ENCODE measurements at places on chromosomes 12 and 14. TPM values are rescaled to one million over a fixed set of nuclear protein-coding genes. Genes with fewer than 3 reads are reported as not detected.

Gene SMAGP
- total RNA-seq, result 9.7 TPM

Gene ZNF26
- total RNA-seq, result 26.7 TPM

Gene SIX6
- total RNA-seq, result not detected

Gene RIMBP2
- 2.9 TPM for total RNA-seq

Gene INSM2
- 0.17 TPM for total RNA-seq

Gene RERG
- total RNA-seq, result 20.1 TPM

Gene GALNT9
- total RNA-seq, result 1.4 TPM

Gene VDR
- 4.4 TPM for total RNA-seq

Gene DDN
- 0.12 TPM for total RNA-seq

Gene KRT75
- not detected for total RNA-seq

Gene IL22
- not detected for total RNA-seq

Gene A2M
- total RNA-seq, result 1,082 TPM

Gene FSCB
- not detected for total RNA-seq

Gene LRRIQ1
- 33.2 TPM for total RNA-seq

Gene FZD10
- total RNA-seq, result 1.7 TPM

Gene MYL2
- not detected for total RNA-seq

Gene RHOF
- 33.2 TPM for total RNA-seq

Gene NDRG2
- total RNA-seq, result 112 TPM

Gene DNAH10
- total RNA-seq, result 15.9 TPM

Gene GPR68
- total RNA-seq, result 3.2 TPM

Gene PPFIBP1
- total RNA-seq, result 95.1 TPM

Gene EXOC3L4
- 3.6 TPM for total RNA-seq

Gene HCAR2
- 7.1 TPM for total RNA-seq

Gene KRT74
- not detected for total RNA-seq

Gene GABARAPL1
- 62.9 TPM for total RNA-seq

Gene C1RL
- 108 TPM for total RNA-seq

Gene PRH2
- total RNA-seq, result not detected

Gene COX8C
- not detected for total RNA-seq

Gene CLEC1B
- total RNA-seq, result not detected

Gene POTEG
- total RNA-seq, result not detected

Gene GLT8D2
- total RNA-seq, result 7.3 TPM

Gene PEBP1
- 193 TPM for total RNA-seq

Gene KRT8
- 150 TPM for total RNA-seq

Gene KLRD1
- 4.9 TPM for total RNA-seq

Gene C12orf60
- 2.4 TPM for total RNA-seq

Gene KLRB1
- 3.5 TPM for total RNA-seq

Gene NXPH4
- total RNA-seq, result 0.80 TPM

Gene KLRG1
- 1.9 TPM for total RNA-seq

Gene DLGAP5
- total RNA-seq, result 0.34 TPM

Gene ZNF385A
- 7.6 TPM for total RNA-seq

Gene OAS2
- total RNA-seq, result 11.3 TPM

Gene IL26
- not detected for total RNA-seq

Gene SLC10A1
- not detected for total RNA-seq

Gene CATSPERB
- total RNA-seq, result 7.4 TPM

Gene KRT85
- not detected for total RNA-seq

Gene BEST3
- 0.52 TPM for total RNA-seq

Gene HOXC12
- not detected for total RNA-seq

Gene FLRT2
- 14.3 TPM for total RNA-seq

Gene SYCP3
- total RNA-seq, result 1.2 TPM

Gene RAD9B
- 1.5 TPM for total RNA-seq

Gene TAS2R8
- total RNA-seq, result not detected

Gene SERPINA12
- total RNA-seq, result not detected

Gene RDH16
- 0.68 TPM for total RNA-seq

Gene OTUB2
- total RNA-seq, result 2.2 TPM

Gene AMDHD1
- 0.51 TPM for total RNA-seq
